Activated CD8-positive, alpha-beta memory T cell treated with anti-CD3 and anti-CD28 coated beads, Interleukin-2, amount 10 ng/mL, durations not matched to agents 7 days and 5 days (primary cell): ENCODE measurements at places on chromosomes 11 and 22. TPM values are rescaled to one million over a fixed set of nuclear protein-coding genes. Genes with fewer than 3 reads are reported as not detected.

DNA sequence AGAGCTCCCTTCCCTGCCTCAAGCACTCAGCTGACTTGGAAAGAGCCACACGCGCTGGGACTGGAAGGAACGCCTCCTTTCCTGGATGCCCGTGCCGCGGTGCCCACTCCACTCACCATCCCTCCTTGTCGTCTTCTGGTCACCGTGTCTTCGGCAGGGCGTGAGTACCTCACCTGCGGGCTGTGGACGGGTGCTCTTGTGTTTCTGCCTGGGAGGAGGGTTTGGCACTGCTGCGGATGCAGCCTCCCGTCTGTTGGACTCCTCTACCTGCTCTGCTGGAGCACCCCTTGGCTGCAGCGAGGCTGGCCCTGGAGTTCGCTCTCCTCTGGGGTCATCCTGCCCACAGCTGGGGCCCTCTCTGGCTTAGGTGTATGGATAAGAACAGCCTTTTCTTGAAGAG lies 612.7 kb downstream of the BRD1 start:
- DNase-seq: peak; percentile 31

DNA sequence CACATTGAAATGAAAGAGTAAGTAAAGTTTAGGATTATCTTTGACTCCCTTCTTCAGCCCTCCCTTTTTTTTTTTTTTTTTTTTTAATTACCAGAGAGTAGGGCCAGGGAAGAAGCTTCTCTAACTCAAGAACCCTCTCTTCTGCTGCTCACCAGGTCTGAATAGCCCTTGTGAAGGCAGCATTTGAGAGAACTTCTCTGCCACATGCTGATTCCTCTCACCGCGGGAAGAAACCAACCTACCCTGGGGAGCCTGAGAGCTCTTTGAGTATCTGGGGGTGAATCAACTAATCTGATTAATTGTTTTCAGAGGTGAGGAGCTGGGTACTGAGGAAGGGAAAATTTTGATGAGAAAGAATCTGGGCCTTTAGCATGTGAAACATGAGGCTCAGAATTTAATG lies 434.5 kb upstream of the CCDC90B start:
- DNase-seq: no peak

- no peak for DNase-seq
Measured at GRCh38 chr11:126589492-126589803, 234.0 kb downstream of the ST3GAL4 start.

- no peak for DNase-seq
Measured at GRCh38 chr11:39541945-39542351, 1917.5 kb downstream of the LRRC4C start.

DNA sequence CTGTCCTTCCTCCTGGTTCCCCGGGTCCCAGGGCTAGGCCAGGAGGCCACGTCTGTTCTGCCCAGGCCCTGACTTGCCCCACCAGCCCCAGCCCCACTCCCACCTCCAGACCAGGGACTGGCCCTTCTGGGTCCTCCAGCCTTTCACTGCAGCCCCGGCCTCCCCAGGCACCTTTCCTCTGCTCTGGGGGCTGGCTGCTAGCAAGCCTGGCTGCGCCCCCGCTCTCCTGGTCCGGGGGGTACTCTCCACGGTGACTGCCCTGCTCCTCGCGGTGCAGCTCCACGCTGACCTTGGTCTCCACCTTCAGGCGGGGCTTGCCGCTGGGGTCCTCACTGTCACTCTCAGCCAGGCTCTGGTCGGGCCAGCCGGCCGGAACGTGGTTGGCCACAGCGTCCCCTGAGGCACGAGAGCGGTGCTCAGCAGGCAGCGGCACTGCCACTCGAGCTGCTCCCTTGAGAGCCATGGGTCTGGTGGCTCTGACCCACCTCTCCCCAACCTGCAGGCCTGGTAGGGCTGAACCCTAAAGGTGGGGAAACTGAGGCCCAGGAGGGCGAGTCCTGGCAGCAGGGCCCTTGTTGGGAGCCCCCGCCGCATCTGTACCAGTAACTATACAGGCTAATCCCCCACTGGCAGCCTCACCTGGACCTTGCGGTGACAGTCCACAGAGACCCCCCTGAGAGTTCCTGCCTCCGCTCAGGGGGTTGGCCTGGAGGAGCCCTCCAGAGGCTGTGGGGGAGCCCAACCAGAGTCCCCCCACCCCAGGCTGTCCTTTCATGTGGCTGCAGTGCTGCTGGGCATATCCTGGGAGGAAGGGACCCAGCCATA lies 29.0 kb downstream of the TRMU start:
- DNase-seq: no peak

GRCh38 chr11:116136987-116137674 lies 632.9 kb upstream of the CADM1 start:
- no peak for DNase-seq

DNA sequence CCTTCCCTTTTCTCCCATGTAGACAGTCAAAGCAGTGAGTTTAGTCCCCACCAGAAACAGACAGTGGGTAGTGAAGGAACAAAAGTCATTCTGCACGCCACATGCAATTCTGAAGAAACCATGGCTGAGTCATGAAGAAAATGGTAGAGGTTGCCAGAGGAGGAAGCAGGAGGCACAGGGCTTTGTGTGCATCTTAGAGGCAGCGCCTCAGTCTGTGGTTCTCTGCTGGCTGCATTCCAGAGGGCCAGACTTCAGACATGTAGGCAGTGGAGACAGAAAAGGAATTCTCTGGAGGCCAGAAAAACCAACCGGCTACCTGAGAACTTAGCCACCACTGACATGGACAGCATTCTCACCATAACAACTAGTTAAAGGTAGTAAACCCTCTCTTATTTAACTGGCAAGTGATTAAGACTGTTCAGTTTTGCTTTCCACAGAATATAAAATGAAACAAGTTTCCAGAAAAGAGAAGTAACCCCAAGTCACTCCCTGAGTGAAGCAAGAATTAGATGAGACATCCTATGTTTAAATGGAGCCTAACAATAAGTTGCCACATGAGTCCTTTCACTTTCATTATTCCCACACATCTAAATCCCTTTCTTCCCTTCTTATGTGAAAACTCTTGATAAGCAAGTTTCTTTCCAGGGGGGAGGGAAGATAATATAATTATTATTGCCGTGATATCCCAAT lies 556.1 kb downstream of the SOX6 start:
- DNase-seq: no peak

- DNase-seq: no peak
Measured at GRCh38 chr22:35065796-35066218, at the start of gene ISX. ISX (plus strand) TSS chr22:35066158; CDS start chr22:35067088, 930 bp downstream.

- no peak for DNase-seq
Measured at GRCh38 chr11:20671856-20672546, 2.6 kb downstream of the NELL1 start.

DNA sequence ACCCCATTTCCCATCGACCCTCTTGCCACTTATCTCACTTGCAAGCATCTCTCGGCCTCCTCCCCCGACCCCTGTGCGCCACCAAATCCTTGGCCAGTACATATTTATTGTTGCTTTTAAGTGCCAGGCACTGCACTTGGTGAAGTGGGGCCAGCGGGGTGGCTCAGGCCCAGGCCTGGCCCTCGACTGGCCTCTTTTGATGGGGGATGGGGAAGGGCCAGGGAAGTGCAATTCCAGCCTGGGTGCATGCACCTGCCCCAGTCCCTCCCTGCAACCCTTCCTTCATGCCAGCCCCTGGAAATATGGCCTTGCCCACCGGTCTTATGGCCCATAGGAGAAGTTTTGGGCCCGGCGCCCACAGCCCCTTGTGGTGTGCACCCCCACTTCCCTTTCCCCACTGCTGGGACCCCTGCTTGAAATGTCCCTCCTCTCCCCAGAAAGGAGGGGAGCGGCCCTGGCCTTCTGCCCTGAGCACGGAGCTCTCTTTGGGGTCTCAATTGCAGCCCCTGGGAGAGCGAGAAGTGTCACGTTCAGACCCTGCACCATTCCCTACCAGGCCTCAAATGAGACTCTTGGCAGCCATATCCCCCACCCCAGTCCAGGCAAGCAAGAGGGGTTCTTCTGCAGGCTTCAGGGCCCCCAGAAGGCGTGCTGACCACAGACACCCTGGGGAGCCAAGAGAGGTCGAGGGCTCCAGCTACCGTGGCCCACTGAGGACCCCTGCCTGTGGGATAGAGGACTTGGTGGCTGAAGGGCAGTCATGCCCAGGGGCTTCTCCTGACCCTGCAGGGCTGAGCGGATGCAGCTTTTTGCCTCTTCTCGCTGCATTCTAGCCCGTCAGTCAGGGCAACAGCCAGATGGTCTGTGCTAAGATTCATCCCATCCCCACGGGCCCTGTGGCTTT lies 961 bp downstream of the SUSD2 start:
- no peak for DNase-seq

APLP2 gene
- 21.9 TPM for total RNA-seq

BBOX1 gene
- total RNA-seq: not detected

CCDC73 gene
- not detected for total RNA-seq
